ENCODE measurements at places on chromosomes 7 and 10. TPM values are rescaled to one million over a fixed set of nuclear protein-coding genes. Genes with fewer than 3 reads are reported as not detected.

ASB15 gene
- total RNA-seq, result not detected

ABCB1 gene
- not detected for total RNA-seq

FEZF1 gene
- not detected for total RNA-seq

UPK3B gene
- total RNA-seq, result not detected

MOGAT3 gene
- total RNA-seq, result not detected

HOXA6 gene
- not detected for total RNA-seq

CCDC136 gene
- total RNA-seq, result 0.18 TPM

PDZD7 gene
- total RNA-seq, result 1.3 TPM

ANK3 gene
- total RNA-seq, result 167 TPM

MBL2 gene
- total RNA-seq, result not detected

OR6V1 gene
- total RNA-seq, result not detected

PRPF18 gene
- total RNA-seq, result 15.7 TPM

UCN3 gene
- not detected for total RNA-seq

OR2A7 gene
- total RNA-seq, result not detected

MAT1A gene
- not detected for total RNA-seq

TMEM178B gene
- not detected for total RNA-seq

TMEM176B gene
- not detected for total RNA-seq

ACHE gene
- 0.16 TPM for total RNA-seq

CYP3A4 gene
- not detected for total RNA-seq

OPN1SW gene
- total RNA-seq, result not detected

CHAT gene
- total RNA-seq, result not detected

HGF gene
- 117 TPM for total RNA-seq

NME8 gene
- not detected for total RNA-seq

EPO gene
- total RNA-seq, result not detected

UTF1 gene
- not detected for total RNA-seq

AVL9 gene
- total RNA-seq, result 17.1 TPM

RNF32 gene
- not detected for total RNA-seq

POU6F2 gene
- total RNA-seq, result not detected

C10orf143 gene
- not detected for total RNA-seq

EN2 gene
- not detected for total RNA-seq

NODAL gene
- not detected for total RNA-seq

TMEM139 gene
- total RNA-seq, result not detected

ZNF107 gene
- 2.0 TPM for total RNA-seq

PON1 gene
- total RNA-seq, result not detected

SLC13A1 gene
- total RNA-seq, result not detected

KEL gene
- 0.49 TPM for total RNA-seq

FGFBP3 gene
- total RNA-seq, result not detected

ANKRD61 gene
- total RNA-seq, result not detected

OR2A1 gene
- total RNA-seq, result not detected

ASZ1 gene
- not detected for total RNA-seq

CLRN3 gene
- total RNA-seq, result not detected

CDC14C gene
- total RNA-seq, result not detected

LRRC4 gene
- under 0.01 TPM for total RNA-seq

VSIR gene
- total RNA-seq, result 32.5 TPM

CCDC3 gene
- total RNA-seq, result 12.2 TPM

WNT8B gene
- not detected for total RNA-seq

IFIT1B gene
- total RNA-seq, result not detected

AEBP1 gene
- total RNA-seq, result 28.5 TPM

Data from cardiac atrium fibroblast (primary cell).